ENCODE measurements at places on chromosomes 12 and 14.

GRCh38 chr12:98217257-98217656, 298.1 kb upstream of the TMPO start:
- DNase-seq: no peak

DNA sequence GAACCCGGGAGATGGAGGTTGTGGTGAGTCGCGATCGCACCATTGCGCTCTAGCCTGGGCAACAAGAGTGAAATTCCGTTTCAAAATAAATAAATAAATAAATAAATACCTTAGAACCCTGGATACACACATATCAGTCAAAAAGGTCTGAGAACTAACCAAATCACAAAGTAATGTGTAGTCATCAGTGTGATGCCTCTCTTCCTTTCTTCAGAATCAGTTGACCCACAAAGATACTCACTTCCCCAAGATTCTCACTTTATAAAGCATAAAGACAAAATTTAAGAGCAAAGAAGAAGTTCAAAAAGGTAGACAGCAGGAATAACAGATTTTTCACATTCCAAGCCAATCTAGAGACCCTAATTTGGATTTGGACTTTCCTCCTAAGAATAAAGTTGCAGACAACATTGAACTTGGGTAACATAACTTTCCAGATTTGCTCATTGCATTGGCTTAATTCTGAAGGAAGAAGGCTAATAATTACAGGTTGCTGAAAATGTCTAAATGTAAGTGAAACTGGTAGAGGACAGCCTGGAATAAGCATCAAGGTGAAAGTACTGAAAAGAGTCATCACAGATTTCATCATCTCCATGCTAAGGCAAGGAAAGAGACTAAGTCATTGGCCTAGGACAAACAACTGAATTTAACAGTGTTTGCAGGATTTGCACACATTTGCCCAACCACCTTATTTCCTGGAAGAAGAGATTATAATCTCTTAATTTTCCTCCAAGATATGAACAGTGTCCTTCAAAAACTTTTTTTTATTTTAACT, 17.4 kb downstream of the TMED10 start:
- no peak for DNase-seq

DNA sequence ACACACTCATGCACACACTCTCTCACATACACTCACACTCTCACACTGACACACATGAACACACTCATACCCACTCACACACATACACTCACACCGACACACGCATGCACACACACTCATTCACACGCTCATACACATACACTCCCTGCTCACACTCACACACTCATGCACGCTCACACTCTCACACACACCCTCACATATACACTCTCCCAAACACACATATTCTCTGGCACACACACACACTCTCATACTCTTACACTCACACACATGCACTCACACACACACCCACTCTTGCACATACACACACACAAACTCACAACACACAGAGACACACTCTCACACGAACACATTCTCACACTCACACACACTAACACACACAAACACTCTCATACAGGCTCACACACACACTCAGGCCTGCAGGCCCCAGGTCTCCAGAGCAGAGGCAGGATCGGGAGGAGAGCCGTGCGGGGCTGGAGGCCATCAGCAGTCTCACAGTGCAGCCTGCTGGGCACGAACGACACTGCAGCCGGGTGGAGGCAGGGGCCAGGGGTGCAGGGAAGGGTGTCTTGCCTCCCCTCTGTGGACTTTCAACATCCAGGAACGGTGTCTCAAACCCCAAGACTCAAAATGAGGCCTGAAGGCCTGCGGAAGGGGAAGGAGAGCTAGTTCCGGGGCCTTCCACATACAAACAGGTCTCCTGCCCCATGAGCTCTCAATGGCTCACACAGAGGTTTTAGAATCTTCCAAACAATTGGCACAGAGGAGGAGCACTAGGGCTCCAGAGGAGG, 148.7 kb downstream of the ANO2 start:
- peak; percentile 57 for DNase-seq

- no peak for DNase-seq
Observed at GRCh38 chr12:31002999-31003398, 70.7 kb upstream of the DDX11 start.

DNA sequence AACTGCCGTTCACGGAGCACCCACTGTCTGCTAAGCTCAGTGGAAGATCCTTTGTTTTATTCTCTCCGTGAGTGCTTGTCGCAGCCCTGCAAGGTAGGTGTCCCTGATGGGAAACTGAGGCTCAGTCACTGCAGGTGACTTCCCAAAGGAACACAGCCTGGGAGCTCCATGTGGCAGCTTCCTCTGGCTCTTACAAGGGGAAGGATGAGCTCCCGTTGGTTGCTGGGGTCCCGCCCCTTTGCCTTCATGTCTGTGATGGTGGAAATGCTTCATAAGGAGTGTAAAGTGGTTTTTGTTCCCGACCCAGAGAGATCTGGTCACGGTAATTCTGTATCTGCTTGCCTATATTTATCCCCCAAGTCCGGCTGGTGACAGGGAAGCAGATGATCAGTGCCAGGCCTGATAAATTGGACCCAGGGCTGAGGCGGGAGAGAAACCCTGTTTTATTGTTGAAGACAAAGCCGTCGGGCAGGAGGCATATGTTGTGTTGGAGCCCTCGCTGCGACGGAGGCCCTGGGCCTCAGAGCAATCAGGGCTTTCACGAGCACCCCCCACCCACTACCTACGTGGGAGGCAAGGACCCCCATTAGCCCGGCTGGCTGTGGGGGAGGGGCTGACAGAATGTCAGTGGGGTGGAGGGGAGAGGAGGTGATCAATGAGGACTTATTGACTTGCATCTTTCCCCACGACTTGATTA, 91.9 kb downstream of the KIF26A start:
- no peak for DNase-seq

DNA sequence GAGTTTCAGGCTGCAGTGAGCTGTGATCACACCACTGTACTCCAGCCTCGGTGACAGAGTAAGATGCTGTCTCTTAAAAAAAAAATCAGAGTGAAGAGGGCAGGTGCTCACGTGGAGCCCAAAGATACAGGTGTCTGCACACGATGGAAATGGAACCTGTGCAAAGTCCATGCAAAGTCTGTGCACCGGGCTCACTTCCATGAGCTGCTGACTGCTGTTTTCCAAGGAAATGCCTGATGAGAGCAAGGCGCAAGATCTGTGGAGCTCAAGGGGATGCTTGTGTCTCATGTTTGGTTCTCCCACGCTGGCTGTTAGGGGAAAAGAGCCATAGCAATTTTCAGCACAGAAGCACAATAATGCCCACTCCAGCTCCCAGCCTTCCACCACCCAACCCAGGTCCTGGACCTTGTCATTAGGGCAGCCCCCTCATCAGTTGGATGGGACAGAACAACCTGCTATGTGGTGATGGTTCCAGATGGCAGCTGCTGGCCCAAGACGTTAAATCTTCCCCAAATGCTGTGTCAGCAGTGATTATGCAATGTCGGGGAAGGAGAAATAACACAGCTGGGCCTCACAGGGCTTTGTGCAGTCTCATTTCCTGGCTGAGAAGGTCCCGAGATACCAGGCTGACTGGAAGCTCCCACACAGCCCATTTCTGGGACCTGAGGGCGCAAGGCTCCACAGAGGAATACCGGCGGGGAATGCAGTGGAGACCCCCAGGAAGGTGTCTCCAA, 27.9 kb upstream of the DICER1 start:
- DNase-seq: peak; percentile 84

GRCh38 chr14:61150851-61151250, 130.3 kb downstream of the TMEM30B start:
- DNase-seq: no peak

- DNase-seq: no peak
Observed at GRCh38 chr14:61678975-61679374, 16.3 kb upstream of the HIF1A start.

DNA sequence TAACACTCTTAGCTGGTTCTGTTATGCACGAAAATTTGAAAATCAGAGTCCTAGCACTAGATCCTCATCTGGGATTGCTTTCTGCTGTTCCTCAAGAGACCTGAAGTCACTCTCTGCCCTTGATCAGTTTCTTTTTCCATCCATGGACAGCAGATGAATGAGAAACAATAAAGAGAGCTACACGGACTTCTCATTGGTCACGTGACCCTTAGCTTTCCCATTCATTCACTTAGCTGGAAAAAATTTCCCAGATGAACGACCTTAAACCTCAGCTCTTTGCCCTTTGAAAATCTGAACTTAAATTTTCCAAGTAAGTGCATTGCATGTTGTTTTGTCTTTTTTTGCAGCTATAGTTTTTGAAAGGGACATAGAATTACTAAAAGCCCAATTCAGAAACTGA, 27.2 kb upstream of the RGS6 start:
- no peak for DNase-seq

DNA sequence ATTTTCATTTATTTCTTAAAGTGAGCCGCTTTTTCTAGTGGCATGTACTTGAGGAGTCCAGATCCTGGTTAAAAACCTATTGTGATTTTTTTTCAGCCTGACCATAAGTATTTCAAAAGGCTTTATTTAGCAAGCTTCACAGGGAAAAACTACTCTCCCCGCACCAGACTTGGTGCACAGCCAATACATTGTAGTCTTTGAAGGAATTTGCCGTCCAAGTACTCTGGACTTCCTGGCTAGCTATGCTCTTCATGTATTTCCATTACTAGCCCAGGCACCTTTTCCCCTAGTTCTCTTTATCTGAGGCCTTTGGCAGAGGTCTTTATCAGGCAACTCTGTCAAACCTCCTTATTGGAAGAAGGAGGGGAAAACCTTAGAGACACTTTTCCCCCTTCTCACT, 234.7 kb downstream of the CCDC91 start:
- DNase-seq: peak; percentile 48

GRCh38 chr12:14571779-14572178, 4.1 kb upstream of the PLBD1 start:
- DNase-seq: no peak

GRCh38 chr14:56724013-56724412, 86.3 kb downstream of the OTX2 start:
- no peak for DNase-seq

GRCh38 chr12:32454866-32455265, 55.5 kb downstream of the FGD4 start:
- DNase-seq: peak; percentile 23

DNA sequence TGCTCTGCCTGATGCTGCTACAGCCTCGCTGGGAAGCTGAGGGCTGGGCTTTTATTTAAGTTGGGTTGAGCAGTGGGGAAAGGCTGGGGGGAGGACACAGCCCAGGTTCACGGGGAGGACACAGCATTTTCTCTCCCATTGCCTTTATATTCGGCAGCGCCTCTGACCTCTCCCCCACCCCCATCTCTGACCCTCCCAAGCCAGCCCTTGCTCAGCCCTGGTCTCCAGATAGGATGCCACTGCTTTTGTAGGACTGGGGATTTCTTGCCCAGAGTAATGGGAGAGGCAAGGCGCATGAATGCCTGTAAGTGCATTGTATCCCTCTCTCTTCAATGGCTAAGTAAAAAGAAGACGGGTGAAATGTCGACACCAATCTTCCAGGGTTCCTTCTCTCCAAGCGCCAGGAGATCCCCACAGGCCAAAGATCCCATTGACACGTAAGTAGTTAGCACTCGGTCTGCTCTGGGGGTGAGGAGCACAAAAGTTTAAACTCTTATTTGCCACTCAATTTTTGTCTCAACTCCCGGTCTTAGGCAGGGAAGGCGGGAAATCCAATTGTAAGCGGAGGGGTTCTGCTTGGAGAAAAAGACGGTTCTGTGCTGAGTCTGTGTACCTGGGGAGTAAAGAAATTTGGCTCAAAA, 4.6 kb downstream of the HOXC4 start:
- no peak for DNase-seq

DNA sequence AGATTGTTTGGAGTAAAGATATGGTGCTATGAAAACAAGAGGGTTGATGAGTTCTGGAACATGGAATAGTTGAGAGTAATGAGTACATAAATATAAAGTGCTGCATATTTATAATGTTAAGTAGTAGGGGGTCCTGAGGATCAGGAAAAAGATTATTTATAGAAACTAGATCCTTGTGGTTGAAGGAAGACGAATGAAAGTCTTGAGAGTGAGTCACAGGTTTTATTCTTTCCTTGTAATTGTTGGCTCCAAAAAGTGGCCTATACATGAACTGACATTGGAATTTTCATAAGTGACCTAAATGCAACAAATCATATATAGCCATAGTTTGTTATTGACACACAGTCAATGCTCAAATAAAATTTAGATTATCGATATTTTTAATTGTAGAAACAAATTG, 440.4 kb upstream of the PRICKLE1 start:
- no peak for DNase-seq

DNA sequence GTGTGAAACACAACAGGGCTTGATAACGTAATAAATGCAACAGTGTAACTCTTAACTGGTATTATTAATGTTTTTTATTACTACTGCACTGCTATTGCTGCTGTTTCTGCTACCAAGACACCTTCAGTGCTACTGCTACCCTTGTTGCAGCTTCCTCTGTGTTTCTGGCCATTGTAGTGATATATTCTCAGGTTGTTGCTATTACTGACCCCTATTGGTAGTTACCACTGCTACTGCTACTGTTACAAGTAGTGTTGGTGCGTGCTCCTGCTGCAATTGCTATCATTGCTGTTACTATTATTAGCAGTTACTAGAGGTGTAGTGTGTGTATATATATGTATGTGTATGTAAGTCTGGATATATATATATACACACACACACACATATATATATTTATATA, 87.2 kb upstream of the PTPRB start:
- no peak for DNase-seq

DNA sequence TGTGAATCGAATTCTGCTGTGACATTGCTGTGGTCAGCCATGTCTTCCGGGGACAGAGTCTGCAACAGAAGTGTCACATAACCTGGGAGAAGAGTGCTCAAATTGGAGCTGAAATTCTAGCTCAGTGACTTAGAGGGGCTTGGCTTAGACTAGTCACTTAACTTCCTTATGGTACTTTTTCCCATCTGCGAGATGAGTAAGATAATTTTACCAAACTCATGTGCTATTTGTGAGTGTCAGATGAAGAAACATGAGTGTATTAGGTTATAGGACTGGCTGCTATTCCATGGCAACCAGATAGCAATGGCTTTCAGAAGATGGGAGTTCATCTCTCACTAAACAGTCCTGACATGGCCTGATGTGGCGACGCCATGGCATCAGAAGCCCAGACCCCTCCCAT, 104.1 kb downstream of the CHST11 start:
- DNase-seq: no peak

- DNase-seq: peak; percentile 88
Observed at GRCh38 chr14:22099942-22100763, 426.5 kb upstream of the OR4E1 start.

- DNase-seq: no peak
Observed at GRCh38 chr12:43151441-43151981, 400.5 kb downstream of the ADAMTS20 start.

GRCh38 chr14:100279133-100279532, 27.1 kb downstream of the SLC25A29 start:
- no peak for DNase-seq

GRCh38 chr14:69682621-69683263, 71.3 kb downstream of the SUSD6 start:
- peak; percentile 93 for DNase-seq

DNA sequence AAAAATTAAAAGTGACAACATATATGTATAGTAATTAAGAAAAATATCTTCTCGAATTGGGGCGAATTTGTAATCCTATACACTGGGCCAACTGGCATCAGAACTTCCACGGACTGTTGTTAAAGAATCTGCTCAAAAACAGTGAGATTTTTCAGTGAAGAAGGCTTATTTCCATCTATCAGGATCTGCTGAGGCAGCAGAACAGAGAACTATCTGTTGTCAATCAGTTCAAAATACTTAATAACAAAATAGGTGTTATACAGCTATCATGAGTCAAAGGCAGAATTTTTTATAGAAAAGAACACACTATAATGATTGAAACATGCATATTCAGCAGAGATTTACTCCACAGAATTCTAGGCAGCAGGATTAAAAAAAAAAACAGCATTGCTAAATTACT, 41.9 kb downstream of the IFNG-AS1 start:
- DNase-seq: no peak

Measured in umbilical cord (tissue), 2 donors.